ENCODE measurements at places on chromosomes 11 and 22.
A peak's percentile ranks its signal among the peaks of the same experiment; 100 is the strongest.

- DNase-seq: no peak
Measured at GRCh38 chr11:113664069-113664980, 41.8 kb downstream of the TMPRSS5 start.

- peak; percentile 22 for DNase-seq
Measured at GRCh38 chr22:27719535-27720227, 81.9 kb downstream of the MN1 start.

DNA sequence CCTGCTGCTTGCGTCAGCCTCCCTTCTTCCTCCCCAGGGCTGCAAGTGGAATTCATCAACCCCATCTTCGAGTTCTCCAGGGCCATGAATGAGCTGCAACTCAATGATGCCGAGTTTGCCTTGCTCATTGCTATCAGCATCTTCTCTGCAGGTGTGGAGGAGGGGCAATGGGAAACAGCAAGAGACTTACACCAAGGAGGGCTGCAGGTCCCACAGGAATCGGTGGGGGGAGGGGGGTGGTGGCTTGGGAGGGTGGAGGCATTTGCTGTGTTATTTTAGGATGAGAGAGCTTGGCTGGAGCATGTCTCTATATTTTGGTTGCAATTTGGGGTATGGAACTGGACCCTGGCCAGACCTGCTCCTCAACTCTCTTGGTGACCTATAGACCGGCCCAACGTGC, 2.1 kb upstream of the MADD start:
- no peak for DNase-seq

DNA sequence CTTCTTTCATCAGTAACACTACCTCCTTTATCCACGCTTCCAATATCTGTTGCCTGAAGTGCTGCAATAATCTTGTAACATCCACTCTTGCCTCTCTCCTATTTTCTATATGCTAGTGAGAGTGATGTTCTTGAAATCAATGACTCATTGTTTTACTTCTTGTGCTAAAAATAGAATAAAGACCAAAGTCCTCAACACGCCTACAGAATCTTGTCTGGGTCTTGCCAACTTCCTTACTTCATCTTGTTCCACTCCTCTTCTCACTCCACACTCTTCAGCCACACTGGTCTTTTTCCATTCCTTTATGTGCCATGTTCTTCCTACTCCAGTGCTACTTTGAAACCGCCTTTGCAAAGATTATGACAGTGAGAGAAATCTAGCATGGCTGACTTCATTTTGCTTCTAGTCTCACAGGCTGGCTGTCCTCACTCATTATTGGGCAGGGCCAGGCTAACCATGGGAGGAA, 136.4 kb downstream of the CCDC81 start:
- peak; percentile 64 for DNase-seq

- no peak for DNase-seq
Measured at GRCh38 chr11:45454917-45455401, 168.8 kb upstream of the SYT13 start.
